Activated T-cell treated with anti-CD3 and anti-CD28 coated beads for 24 hours (primary cell): ENCODE measurements at places on chromosomes 12 and 14.

GRCh38 chr12:121678716-121679300 lies 9.4 kb upstream of the MORN3 start:
- DNase-seq: no peak

DNA sequence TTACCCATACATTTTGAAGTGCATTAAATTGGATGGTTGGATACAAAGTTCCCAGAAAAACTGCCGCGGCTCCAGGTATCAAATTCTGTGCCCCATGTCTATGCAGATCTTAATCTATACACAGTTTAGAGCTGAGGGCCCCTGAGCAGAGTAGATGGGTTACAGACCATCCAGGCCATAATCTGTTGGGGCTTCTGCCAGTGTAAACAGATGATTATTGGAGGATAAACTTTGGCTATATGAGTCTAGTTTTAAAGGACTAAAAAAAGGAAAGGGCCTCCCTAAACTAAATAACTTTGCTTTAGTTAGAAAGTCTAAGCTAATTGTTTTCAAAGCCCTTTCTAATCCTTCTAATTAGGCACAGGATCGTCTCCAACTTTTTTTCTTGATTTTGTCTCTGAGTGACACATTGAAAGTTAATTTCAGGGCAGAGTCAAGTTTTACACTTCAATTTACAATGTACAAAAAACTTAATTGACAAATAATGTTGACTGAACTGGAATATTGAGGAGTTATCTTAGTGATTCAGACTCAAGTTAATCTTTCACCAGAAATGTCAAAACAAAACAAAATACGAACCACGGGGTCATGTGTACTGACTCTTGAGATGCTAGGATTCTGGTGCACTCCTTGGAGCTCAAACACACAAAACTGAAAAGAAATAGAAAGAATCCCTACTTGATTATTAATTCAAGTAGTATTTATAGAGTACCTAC lies 133.9 kb upstream of the SCAF11 start:
- DNase-seq: no peak

- no peak for DNase-seq
Measured at GRCh38 chr12:92041742-92042141, 103.9 kb downstream of the BTG1 start.

GRCh38 chr12:49086116-49086515 lies 8.5 kb downstream of the DHH start:
- DNase-seq: no peak

- no peak for DNase-seq
Measured at GRCh38 chr14:87698481-87698880, 294.5 kb downstream of the GALC start.

- no peak for DNase-seq
Measured at GRCh38 chr12:96289067-96289466, 94.9 kb downstream of the ELK3 start.

GRCh38 chr14:96554315-96554910 lies 52.2 kb downstream of the PAPOLA start:
- DNase-seq: no peak

GRCh38 chr14:61203081-61203753 lies 77.9 kb downstream of the TMEM30B start:
- DNase-seq: no peak

- no peak for DNase-seq
Measured at GRCh38 chr12:11170810-11171144, 217 bp upstream of the SMIM10L1 start.

DNA sequence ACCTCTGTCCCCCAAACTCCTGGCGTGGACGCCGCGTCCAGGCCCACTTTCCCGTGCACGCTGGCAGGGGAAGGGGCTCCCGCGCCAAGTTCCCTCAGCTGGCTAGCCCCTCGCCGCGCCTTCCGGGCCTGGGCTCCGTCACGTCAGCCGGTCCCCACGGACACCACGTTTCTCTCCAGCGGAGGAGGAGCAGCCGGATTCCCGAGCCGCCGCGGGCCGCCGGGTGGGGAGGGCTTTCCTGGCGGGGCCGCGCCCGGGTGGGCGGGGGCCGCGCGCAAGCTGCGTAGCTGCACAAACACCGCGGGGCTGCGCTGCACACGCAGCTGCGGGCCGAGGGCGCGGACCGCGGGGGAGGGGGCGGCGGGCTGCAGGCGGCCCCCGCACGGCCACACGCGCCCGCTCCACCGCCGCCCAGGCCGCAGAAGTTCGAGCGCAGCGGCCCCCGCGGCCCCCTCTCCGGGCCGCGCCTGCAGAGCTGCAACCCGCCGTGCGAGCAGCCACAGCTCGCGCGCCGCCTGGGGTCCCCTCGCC lies 45.1 kb upstream of the PNMA1 start:
- DNase-seq: no peak

- DNase-seq: no peak
Measured at GRCh38 chr12:87349681-87350080, 679.5 kb downstream of the C12orf50 start.

GRCh38 chr12:116087962-116088361 lies 189.5 kb downstream of the MED13L start:
- no peak for DNase-seq

DNA sequence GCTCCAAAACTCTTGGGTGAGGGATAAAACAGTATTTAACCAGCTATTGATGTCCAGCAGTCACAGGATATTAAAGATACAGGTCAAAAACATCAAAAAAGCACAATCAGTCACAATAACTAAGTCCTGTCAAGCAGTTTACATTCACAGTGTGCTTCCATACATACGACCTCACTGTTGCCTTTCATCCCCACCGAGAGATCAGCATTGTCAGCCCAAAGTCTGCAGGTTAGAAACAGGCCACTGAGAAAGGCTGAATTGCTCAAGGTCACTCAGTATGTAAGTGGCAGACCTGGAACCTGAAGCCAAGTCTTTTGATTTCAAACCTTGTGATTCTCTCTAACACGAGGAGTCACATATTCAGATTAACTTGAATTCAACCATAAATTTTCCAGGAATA lies 124.9 kb downstream of the GXYLT1 start:
- no peak for DNase-seq

DNA sequence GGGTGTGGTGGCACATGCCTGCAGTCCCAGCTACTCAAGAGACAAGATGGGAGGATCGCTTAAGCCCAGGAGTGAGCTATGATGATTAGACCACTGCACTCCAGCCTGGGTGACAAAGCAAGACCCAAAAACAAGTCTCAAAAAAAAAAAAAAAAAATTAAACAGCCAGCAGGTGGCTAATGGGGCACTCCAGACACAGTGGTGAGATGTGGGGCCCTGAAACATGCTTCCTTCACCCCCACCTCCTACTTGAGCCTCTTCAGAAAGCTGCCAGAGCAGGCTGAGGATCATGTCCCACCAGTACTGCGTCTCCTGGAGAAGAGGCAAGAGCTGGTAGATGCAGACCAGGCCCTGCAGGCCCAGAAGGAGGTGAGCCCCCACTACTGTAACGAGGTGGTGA lies 2.1 kb downstream of the CFAP73 start:
- DNase-seq: no peak

DNA sequence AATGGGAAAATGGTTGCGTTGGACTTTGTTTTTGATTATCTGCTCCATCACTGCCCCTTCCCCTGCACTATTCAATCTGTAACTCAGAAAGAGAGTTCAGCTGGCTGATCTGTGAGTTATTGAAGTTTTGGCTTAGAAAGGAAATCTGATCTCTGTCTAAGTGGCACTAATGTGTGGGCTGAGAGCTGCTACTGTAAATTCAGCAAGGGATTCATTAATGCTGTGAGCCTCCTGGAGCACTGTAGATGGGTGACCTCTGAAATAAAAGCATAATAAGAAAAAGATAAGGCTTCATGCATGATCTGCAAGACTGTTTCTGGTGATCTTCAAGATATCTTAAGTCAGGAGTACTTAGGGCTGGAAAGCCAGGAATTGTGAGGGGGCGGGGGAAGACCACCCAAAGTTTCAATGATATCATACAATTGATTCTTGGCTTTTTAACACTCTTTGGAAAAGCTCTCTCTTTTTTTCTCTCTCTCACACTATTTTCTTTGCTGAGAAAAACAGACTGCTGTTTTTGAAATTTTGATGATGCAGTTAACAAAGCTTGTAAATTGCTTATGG lies 101.1 kb downstream of the C12orf75 start:
- DNase-seq: no peak
